ENCODE measurements at places on chromosomes 2 and 18.

GRCh38 chr2:111653103-111653624 lies 230.8 kb downstream of the ANAPC1 start:
- no peak for DNase-seq

DNA sequence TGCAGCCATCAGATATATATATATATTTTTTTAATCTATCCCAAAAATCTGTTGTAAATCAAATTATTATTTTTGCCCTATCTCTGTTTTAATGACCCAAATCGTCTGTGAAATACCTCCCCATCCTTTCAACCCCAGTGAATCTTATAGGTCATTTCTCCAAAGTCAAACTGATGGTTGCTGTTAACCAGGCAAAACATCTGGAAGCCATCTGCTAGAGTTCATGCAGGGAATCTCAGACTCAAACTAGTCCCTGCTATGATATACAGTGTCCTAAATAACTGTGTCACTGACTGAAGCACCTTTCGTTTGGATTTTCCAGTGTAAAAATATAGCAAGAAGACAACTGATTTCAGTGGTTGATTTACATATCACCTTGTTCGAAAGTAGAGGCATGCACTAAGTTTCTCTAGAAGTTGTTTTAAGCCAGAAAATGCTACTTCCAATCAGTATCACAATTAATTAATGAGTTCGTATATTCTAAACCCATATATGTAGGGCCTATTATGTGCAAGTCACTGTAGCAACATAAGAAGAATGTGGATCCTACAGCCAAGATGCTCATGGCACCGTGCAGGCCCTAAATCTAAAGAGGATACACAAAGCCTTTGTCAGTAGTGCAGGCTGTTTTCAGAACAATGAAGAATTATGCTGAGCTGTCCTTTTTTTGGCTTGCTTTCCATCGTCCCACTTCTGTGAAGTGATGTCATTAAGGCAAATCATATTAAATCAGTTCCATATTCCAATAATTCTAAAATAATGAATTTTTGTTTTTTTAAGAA lies 566.0 kb downstream of the STK39 start:
- no peak for DNase-seq

DNA sequence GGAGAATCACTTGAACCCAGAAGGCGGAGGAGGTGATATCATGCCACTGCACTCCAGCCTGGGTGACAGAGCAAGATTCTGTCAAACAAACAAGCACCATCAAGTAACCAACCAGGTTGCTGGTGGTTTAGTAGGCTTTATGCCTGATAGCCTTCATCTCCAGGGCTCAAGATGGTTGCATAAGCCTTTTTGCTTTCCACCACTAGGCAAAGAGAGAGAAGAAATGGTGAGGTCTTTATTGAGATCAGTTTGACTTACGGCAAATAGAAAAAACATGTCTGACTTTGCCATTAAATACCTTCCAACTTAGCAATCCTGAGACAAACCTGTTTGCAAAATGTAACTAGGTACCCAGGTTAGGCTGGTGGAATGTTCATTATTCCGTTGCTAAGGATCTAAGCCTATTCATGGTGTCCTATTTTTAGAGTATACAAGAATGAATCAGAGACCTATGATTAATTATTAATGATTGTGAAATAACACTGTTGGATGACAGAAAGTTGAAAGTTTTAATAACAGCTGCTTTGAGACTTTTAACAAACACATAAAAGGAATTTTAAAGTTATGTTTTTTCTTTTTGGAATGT lies 53.5 kb upstream of the SLC38A11 start:
- DNase-seq = no peak

GRCh38 chr2:86195808-86196387 lies 636 bp upstream of the IMMT start:
- DNase-seq = no peak

GRCh38 chr18:10726198-10727068 lies 200.6 kb downstream of the NAPG start:
- DNase-seq = no peak

GRCh38 chr18:48928787-48929186 lies 22.0 kb downstream of the SMAD7 start:
- DNase-seq = peak; percentile 89

DNA sequence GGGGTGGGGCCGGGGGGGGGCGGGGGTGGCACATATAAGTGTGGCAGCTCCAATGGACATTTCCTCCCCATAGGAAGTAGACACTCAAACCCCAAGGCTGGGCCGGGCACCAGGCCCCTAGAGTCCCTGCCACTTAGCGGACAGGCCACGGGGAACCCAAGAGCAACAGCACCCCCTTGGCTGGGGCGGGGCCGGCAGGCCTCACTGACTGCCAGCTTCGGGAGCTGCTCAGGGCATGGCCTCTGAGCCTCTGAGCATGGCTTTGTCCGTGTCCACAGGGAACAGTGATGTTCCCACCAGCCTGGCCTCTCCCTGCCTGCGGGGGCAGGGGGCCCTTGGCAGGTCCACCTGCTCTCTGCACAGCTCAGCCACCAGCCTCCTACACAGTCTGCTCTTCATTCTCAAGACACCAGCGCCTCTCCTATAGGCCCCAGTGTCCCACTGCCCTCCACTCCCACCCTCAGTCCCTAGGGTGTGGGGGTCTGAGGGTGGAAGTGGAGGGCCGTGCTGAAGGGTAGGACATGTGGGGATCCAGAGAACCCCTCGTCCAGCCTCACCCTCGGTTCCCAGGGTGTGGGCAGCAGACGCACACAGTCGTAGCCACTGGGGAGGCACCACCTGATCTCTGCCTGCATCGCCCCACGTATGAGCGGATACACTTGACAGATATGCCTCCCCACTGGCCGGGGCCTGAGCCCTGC lies 106.7 kb downstream of the FAM210A start:
- no peak for DNase-seq

DNA sequence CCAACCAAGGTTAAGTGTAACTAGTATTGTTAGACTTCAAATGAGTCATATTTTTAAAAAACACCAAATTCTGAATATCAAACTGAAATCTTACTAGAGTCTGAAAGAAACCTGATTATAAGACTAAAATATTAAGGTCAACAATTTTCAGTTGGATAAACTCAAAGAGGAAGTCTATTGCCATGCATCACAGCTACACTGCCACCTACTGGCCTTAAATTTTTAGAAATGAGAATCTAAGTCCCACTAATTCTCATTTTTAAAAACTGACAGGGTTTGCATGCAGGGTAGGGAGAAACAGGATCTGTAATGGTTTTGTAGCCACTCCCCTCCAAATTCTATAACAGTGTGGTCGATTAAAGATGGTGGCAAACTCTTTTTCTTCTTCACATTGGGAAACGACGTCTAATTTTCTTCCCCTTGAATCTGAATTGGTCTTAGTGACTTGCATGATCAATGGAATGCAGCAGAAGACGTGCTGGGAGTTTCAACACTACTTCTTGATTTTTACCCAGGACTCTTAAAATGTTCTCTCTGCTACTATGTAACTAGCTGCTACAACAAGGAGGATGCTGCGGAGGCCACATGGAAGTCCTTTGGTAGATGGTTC lies 176.1 kb upstream of the SESTD1 start:
- no peak for DNase-seq

GRCh38 chr2:64283641-64284361 lies 139.6 kb upstream of the PELI1 start:
- DNase-seq = no peak

- no peak for DNase-seq
Observed at GRCh38 chr2:231646476-231646875, 53.8 kb downstream of the TEX44 start.

GRCh38 chr2:120818441-120818920 lies 82.8 kb downstream of the GLI2 start:
- no peak for DNase-seq

All from T-helper 1 cell (primary cell).